RPMI7951 (cell line): ENCODE measurements at places on chromosomes 3 and 15. TPM values are rescaled to one million over a fixed set of nuclear protein-coding genes. Genes with fewer than 3 reads are reported as not detected.

DNA sequence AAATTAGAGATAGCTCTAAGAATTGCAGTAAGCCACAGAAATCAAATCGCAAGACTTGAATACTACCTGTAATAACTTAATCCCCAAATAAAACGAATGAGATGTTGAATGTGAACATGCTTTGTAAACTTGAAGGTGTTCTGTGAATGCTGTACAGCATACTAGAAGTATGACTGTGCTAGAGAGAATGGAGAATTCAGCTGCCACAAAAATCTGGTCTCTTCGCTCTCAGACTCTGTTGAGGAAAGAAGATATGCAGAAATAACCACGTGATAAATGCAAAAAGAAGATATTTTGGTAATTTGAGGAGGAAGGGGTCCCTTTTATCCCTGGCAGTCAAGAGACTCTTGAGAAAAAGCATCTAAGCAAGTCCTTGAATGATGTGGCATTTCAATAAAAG is 37.3 kb downstream of the ZBTB38 start:
- DNase-seq, result no peak

GRCh38 chr15:37009288-37009687 is 91.1 kb downstream of the MEIS2 start:
- no peak for DNase-seq

PPP2R3A gene
- 14.7 and 15.1 TPM in 2 replicates for total RNA-seq

ITPKA gene
- total RNA-seq, result 9.2 and 13.2 TPM in 2 replicates

GRCh38 chr3:58059349-58060321 is 51.4 kb downstream of the FLNB start:
- DNase-seq, result peak; percentile 67

CTXND1 gene
- under 0.01 TPM in 1 of 2 replicates, not detected in the other for total RNA-seq

COL6A5 gene
- not detected in 2 replicates for total RNA-seq

DNA sequence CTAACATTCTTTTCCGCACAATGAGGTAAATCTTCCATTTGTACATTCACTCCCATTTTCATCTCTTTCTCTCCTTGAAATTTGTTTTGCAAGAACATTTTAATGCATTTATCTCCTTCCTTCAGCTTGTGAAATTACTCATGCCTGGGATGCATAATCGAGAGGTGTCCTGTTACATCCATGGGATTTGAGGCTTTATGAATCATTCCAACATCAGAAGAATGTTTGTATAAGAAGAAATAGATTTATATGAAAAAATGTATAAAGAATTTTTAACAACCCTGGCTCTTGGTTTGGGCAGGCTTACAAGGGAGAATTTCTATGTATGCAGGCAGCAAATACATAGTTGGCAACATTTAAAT is 93.2 kb upstream of the MBNL1 start:
- peak; percentile 73 for DNase-seq
